ENCODE measurements at places on chromosomes 16 and 17. TPM values are rescaled to one million over a fixed set of nuclear protein-coding genes. Genes with fewer than 3 reads are reported as not detected.

- no peak for DNase-seq
These were observed 3.2 kb upstream of the MPO start for GRCh38 chr17:58283674-58284612.

GRCh38 chr16:57808589-57809228 lies 6.4 kb upstream of the KIFC3 start:
- no peak for DNase-seq

- DNase-seq, result no peak
These were observed 38.9 kb downstream of the SLFN12L start for GRCh38 chr17:35498448-35499178.

DNA sequence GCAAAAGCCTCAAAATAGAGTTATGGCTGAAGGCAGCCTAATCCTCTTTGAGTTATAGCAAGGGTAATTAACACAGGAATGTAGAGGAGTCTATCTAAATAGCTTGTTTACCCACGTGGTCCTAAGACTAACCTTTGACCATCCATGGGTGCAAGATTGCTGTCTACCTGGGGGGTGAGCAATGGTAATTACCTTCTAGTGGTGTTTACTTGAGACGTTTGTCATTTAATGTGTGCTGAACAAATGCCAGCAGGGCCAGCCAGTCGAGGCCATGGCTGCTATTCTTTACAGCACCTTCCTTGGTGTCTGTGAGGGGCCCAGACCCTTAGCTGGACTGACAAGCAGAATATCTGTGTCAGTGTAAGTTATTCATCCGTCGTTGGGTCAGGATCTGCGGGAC lies 13.9 kb upstream of the PRPSAP1 start:
- peak; percentile 30 for DNase-seq

GRCh38 chr16:79977940-79978836 lies 377.7 kb upstream of the MAF start:
- no peak for DNase-seq

GRCh38 chr16:57704011-57704904 lies 9.7 kb downstream of the DRC7 start:
- DNase-seq, result no peak

DNA sequence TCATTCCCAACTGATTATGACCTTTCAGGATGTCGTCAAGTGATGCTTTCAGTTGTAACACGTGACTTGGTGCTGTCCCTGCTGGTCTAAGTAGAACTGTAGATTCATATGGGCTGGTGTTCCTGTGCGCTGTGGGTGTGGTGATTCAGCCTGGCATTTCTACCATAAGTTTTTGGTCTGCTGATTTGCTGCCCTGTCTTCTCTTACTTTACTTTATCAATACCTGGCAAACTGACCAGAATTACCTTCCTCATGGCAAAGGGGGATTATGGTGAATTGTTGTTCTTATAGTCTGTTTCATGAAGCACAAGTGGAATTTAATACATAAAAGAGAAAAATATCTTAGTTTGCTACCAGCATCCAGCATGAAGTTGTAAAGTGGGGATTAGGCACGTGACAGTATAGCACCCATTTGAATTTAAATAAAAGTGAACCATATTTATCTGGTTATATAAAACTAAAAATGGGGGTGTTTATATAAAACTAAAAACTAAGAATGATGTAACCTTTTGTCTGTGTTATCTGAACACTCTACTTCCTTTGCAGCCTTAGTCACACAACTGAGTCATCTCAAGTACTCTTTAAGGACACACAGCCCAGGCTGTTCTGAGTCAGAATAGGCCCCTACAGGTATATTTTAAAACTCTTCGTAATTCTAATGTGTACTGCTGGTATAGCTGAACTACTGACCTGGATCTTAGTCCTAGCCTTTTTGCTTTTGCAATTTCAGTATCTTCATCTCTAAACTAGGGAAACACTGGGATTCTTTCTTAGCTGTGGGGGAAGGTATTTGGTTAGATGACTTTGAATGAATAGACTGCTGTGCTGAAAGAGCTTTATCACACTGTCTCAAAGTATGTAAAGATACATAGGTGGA lies 28.3 kb downstream of the TTC19 start:
- no peak for DNase-seq

DNA sequence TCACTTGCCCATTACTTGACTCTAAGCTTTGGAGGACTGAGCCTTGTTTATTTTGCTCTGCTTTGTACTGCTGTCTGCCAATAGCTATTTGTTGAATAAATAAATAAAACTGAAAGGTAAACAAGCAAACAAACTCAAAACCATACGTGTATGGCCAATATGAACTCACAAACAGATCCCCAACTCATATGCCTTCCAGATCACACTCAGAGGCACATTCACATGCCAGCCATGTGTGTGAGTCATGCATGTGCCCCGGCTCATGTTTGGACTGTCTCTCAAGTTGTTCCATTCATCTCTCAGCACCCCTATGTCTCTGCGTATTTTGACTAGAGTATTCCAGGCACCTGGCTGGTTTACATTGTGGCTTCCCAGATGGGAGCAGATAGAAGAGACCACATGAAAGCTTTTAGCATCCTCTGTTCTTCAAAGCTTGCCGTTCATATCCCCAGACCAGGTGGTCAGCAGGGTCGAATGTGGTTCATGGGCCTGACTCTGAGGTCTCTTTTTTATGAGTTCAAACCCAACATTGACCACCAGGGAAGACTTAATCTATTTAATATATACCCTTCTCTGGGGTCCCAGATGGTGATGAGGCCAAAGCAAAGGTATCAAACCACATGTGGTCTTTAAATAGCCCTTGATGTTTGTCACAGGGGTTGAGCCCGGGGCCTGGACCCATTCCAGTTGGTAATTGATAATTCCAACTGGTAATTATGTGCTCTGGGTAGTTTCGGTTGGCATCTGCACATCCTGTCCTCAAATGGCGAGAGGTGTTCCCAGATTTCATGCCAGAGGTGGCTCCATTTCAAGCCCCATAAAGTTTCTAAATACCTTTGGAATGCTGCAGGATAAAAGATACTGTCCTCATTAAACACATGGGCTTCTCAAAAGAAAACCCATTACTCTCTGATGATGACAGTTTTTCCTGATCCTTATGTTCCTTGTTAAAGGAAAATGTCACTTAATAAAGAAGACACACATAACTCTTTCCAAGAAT lies 287.3 kb upstream of the MAF start:
- no peak for DNase-seq

DNA sequence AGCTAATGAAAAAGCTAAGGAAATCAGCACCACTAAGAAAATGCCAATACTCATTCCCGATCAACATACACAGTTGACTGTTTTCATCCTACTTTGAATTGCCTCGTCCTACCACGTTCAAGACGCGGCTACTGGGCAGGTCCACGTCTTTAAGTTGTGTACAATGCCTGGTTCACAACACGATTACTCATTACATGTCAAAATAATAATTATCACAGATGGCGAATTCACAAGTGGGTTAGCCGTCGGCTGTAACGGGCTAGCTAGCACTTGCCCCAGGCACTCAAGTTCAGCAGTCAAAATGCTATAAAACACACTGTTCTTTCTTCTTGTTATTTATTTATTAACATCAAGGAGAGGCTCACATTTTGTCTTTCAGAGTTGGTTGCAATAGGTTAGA lies 124.2 kb downstream of the ZFHX3 start:
- no peak for DNase-seq

GRCh38 chr17:63842173-63842539 lies 329 bp downstream of the SMARCD2 start:
- peak; percentile 52 for DNase-seq

The PLCG2 gene
- 13.7 TPM for total RNA-seq

The RHOT1 gene
- 55.1 TPM for total RNA-seq

The SLC16A6 gene
- 0.37 TPM for total RNA-seq

The BAIAP3 gene
- total RNA-seq, result 2.7 TPM

The CCL2 gene
- 211 TPM for total RNA-seq

The CDK12 gene
- total RNA-seq, result 24.9 TPM
